WTC11 (cell line): ENCODE measurements at places on chromosomes 5 and 9.

- peaks cover 4% of the 10 kb centered on the region; the same call in 1 of the 2 replicates for H3K27me3 ChIP-seq
- no peak overlapping the region for H3K4me3 ChIP-seq
- peaks cover 2% of the 10 kb centered on the region; the same call in 1 of the 2 replicates for H3K36me3 ChIP-seq
- peaks cover 27% of the 10 kb centered on the region for H3K4me1 ChIP-seq
- no peak overlapping the region for H3K27ac ChIP-seq
- DNase-seq, result no peak
These were observed 72.9 kb upstream of the IRX4 start for GRCh38 chr5:1955586-1955985.

GRCh38 chr9:110028676-110029075 is 179.3 kb downstream of the C9orf152 start:
- H3K36me3 ChIP-seq, result no peaks in the 10 kb centered on the region
- H3K27ac ChIP-seq, result no peak overlapping the region
- DNase-seq, result no peak
- H3K4me1 ChIP-seq, result peaks cover 32% of the 10 kb centered on the region

- no peaks in the 10 kb centered on the region for H3K27me3 ChIP-seq
- H3K4me3 ChIP-seq, result no peak overlapping the region
- 0 out of 2 replicates have a peak overlapping the region, but pooled peaks have one; percentile 4 for H3K27ac ChIP-seq
- H3K4me1 ChIP-seq, result peaks cover 20% of the 10 kb centered on the region
- DNase-seq, result no peak
These were observed 301.2 kb downstream of the KIAA0825 start for GRCh38 chr5:94316916-94317838.

DNA sequence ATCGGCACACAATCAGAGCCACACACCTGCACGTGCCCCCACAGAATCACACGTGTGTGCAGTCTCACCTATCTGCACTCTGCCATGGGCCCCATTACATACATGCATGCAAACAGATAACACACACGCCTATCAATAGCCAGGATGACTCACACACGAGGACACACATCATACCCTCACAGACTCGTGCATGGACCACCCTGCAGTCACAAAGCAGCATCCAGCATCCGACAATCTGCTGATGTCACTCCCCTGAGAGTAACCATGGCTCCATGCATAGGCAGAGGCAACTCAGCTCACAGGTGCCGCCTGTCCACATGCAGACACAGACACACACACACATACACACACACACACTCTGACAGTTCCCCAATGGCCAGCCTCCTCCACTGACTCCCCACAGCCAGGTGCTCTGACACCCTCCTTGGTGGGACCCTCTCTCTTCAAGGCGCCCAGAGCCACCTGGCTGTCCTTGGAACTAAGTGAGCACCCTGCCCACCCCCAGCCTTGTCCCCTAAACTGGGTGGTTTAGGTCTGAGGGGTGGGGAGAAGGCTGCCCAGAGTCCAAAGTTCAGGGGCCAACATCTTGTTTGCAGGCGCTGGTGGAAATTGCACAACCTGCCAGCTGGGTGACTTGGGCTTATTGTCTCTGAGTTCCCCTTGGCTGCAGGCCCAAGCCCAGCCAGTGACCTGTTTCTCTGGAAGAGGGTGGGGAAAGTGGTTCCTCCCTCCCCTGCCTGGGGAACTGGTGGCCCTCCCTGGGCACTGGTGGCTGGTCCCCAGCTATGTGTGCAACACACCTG is 34.6 kb upstream of the NEK6 start:
- no peak overlapping the region for H3K4me3 ChIP-seq
- H3K4me1 ChIP-seq, result no peaks in the 10 kb centered on the region
- no peaks in the 10 kb centered on the region for H3K36me3 ChIP-seq
- no peak for DNase-seq
- H3K27me3 ChIP-seq, result no peaks in the 10 kb centered on the region
- no peak overlapping the region for H3K27ac ChIP-seq

GRCh38 chr5:43040287-43041098 is at the start of gene ANXA2R:
TSS of gene ANXA2R (minus strand) at chr5:43040319. CDS start at chr5:43040046, 273 bp downstream.
- DNase-seq, result peak; percentile 91
- peak within 1 kb of the TSS; percentile 74 for H3K4me3 ChIP-seq
- peaks cover 63% of the 10 kb centered on the region for H3K4me1 ChIP-seq
- no peak within 1 kb of the TSS for H3K27ac ChIP-seq
- H3K27me3 ChIP-seq, result peaks cover 95% of the 10 kb centered on the region

- H3K4me1 ChIP-seq, result peaks cover 16% of the 10 kb centered on the region
- H3K4me3 ChIP-seq, result no peak overlapping the region
- 0 out of 2 replicates have a peak overlapping the region, but pooled peaks have one; percentile 37 for H3K27ac ChIP-seq
- H3K27me3 ChIP-seq, result no peaks in the 10 kb centered on the region; the same call in 1 of the 2 replicates
These were observed 81.8 kb downstream of the LURAP1L start for GRCh38 chr9:12856603-12857002.

DNA sequence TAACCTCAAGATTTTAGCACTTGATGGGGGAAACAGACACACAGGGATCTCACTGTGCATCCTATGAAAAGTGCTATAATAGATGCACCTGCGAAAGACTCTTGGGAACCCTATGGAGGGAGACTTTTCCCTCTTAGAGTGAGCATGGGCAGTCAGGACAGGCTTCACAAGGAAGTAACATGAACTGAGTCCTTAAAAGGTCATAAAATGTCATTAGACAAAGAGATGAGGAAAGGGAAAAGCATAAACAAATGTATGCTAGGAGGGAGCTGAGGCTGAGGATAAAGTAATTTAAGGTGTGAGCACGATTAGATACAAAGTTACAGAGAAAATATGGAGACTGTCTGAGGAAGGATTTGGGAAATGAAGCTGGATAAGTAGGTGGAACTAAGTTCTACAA is 60.6 kb upstream of the MIER3 start:
- no peak for DNase-seq
- H3K27ac ChIP-seq, result no peak overlapping the region
- no peaks in the 10 kb centered on the region for H3K36me3 ChIP-seq
- peaks cover 16% of the 10 kb centered on the region for H3K4me1 ChIP-seq
- H3K27me3 ChIP-seq, result no peaks in the 10 kb centered on the region
- H3K4me3 ChIP-seq, result no peak overlapping the region

DNA sequence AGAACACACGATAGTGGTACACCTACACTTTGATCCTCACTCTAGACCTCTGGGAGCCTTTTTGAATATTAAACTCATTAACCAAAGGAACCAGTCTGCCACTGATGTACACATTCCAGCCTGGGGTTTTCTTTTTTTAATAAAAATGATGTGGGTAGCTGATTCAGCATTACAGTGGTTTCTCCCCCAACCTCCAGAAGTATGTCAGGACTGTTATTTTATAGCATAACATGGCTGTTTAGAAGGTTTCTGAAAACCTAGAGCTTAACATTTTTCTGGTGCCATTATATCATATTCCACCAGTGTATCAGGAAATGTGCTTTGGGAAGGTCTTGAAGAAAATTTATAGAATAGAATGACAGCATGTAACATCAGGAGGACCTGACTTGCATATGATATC is 540.9 kb upstream of the WWC1 start:
- DNase-seq, result no peak
- H3K27me3 ChIP-seq, result no peaks in the 10 kb centered on the region
- H3K27ac ChIP-seq, result no peak overlapping the region
- H3K4me3 ChIP-seq, result no peak overlapping the region
- no peaks in the 10 kb centered on the region for H3K36me3 ChIP-seq
- H3K4me1 ChIP-seq, result peaks cover 9% of the 10 kb centered on the region

DNA sequence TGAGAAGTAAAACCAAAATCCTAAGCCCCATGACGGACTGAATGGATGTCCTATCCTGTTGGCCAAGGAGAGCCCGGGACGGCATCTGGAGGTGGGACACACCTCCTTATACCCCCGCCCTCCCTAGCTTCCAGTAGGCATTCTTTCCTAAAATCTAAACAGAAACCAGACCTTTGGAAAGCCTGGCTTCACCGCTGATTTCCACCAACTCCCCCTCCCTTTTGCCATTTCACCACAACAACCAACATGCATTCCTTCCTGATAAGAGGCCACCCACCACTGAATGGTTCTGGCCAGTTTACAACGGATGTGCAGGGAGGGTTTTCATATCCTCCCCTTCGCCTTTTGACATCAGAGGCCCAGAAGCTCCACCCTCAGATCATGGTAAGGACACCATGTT is 9.2 kb upstream of the RARS1 start:
- H3K4me1 ChIP-seq, result no peaks in the 10 kb centered on the region
- no peak for DNase-seq

- no peaks in the 10 kb centered on the region for H3K36me3 ChIP-seq
- DNase-seq, result no peak
- peaks cover 13% of the 10 kb centered on the region for H3K4me1 ChIP-seq
- H3K27me3 ChIP-seq, result no peaks in the 10 kb centered on the region; the same call in 1 of the 2 replicates
These were observed 28.0 kb downstream of the RFK start for GRCh38 chr9:76366275-76366674.

DNA sequence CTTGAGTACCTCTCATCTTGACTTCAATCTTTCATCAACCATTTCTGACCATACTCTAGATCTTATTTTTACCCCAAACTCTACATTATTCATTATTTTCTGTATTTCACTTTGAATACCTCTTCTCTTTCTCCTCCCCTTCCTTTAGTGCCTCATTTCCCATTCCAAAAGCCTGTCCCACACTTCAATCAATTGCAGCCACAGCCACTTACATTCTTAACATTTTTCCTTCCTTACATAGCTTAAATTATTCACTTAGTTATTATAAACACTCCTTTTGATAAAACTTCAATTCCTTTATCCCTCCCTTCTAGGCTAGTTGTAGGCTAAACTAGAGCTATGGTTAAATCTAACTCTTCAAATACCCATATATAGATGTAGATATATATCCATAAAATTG is 344.0 kb downstream of the PRR16 start:
- no peak overlapping the region for H3K4me3 ChIP-seq
- H3K27ac ChIP-seq, result no peak overlapping the region
- no peak for DNase-seq
- H3K27me3 ChIP-seq, result no peaks in the 10 kb centered on the region
- H3K4me1 ChIP-seq, result peaks cover 21% of the 10 kb centered on the region

DNA sequence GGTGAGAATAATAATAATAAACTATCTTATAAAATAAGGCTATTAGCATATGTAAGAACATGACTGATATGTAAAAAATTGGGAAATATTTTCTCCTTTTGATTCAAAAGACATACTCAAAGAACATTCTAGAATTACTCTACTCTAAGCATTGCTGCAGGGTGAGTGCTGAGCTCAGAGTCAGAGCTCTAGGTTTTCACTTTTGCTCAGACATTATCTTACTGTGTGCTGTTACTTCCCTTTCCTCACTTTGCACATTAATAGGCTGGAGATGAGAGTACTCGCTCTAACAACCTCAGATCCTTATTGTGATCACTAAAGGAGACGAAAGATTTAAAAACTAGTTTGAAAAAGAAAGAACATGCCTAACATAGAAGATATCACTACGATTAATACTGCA is 99.4 kb upstream of the C9orf72 start:
- H3K36me3 ChIP-seq, result no peaks in the 10 kb centered on the region
- no peak overlapping the region; the same call in 1 of the 2 replicates for H3K4me3 ChIP-seq
- H3K27me3 ChIP-seq, result peaks cover 13% of the 10 kb centered on the region
- no peak for DNase-seq

- H3K27ac ChIP-seq, result no peak overlapping the region
- no peak overlapping the region for H3K4me3 ChIP-seq
- no peaks in the 10 kb centered on the region for H3K27me3 ChIP-seq
These were observed 6.1 kb upstream of the ZFAND5 start for GRCh38 chr9:72371151-72371550.

DNA sequence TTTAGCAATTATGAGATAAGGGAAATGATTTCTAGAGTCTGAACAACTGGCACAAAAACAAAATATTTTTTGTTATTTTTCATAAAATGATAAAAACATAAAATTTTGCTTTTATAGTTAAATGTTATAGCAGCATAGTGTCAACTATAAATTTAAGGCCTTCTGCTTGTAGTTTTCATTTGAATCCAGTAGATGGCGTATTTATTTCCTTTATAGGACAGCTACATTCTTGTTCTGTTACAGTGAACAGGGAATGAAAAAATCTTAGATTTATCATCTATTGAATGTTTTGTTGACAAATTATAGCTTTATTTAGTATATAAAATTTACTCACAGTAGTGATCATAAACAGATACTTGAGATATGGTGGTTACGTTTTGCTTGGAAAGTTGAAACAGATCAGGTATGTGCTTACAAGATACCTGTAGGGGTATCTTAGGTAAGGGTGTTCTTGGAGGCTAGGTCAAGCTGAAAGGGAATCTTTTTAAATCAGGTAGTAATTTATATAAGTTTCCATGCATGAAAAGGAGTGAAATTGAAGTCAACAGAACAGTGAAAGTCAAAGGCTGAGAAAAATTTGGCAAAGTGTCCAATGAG is 239.3 kb upstream of the GRIN3A start:
- H3K4me3 ChIP-seq, result no peak overlapping the region
- no peak for DNase-seq
- no peak overlapping the region for H3K27ac ChIP-seq
- H3K27me3 ChIP-seq, result no peaks in the 10 kb centered on the region

- peak; percentile 87 for DNase-seq
- peaks cover 39% of the 10 kb centered on the region for H3K27me3 ChIP-seq
- H3K27ac ChIP-seq, result no peak overlapping the region
- H3K4me1 ChIP-seq, result no peaks in the 10 kb centered on the region
These were observed 55.0 kb upstream of the SLC46A2 start for GRCh38 chr9:112945620-112946208.

- no peak for DNase-seq
- no peaks in the 10 kb centered on the region; the same call in 1 of the 2 replicates for H3K27me3 ChIP-seq
- peaks cover 20% of the 10 kb centered on the region for H3K4me1 ChIP-seq
- H3K27ac ChIP-seq, result no peak overlapping the region
- H3K36me3 ChIP-seq, result no peaks in the 10 kb centered on the region
- H3K4me3 ChIP-seq, result no peak overlapping the region
These were observed 11.1 kb upstream of the STC2 start for GRCh38 chr5:173339286-173339685.

DNA sequence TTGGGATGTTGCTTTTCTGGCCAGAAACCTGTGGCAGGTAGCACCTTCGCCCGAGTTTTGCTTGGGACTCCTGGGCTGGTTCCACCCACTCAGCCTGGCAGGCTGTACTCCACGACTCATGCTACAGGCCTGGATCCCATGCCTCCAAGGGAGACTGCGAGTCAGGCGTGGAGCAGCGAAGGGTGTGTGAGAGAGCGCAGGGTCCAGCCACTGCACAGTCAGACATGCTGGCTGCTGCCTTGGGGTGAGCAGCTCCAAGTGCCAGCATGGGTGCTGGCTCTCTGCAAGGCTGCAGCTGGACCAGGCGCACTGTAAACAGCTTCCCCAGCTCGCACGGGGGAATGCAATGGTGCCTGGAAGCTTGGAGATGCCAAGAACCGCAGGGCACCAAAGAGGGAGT is 249.6 kb upstream of the EDIL3 start:
- no peak for DNase-seq
- no peaks in the 10 kb centered on the region for H3K27me3 ChIP-seq
- peaks cover 13% of the 10 kb centered on the region for H3K4me1 ChIP-seq
- no peak overlapping the region for H3K27ac ChIP-seq

DNA sequence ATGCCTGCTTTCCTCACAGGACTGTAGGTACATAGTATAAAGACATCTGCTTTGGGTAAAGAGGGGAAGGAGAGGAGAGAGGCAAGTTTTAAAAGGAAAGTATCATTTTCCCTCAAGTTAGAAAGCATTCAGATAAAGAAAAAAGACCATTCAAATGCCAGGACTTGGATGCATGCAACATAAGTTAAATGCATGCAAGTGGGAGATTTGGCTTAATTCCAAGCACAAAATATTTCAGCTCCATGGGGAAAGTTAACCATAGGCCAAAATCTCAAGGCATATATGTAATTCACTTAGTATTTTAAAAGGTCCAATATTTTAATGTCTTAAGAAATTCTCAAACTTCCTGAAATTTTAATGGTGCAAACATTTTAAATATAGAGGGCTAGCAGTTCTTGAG is 36.4 kb downstream of the POU5F2 start:
- 0 out of 2 replicates have a peak, but pooled peaks cover 3% of the 10 kb centered on the region for H3K4me1 ChIP-seq
- H3K27ac ChIP-seq, result no peak overlapping the region
- H3K4me3 ChIP-seq, result no peak overlapping the region
- no peaks in the 10 kb centered on the region for H3K27me3 ChIP-seq

GRCh38 chr9:8531826-8532415 is 732.3 kb upstream of the DMAC1 start:
- no peak overlapping the region for H3K4me3 ChIP-seq
- no peak for DNase-seq
- peaks cover 22% of the 10 kb centered on the region for H3K4me1 ChIP-seq
- no peaks in the 10 kb centered on the region for H3K27me3 ChIP-seq
- no peak overlapping the region; the same call in 1 of the 2 replicates for H3K27ac ChIP-seq
